Activated T-helper 1 cell treated with anti-CD3 and anti-CD28 coated beads, Interleukin-12 subunit alpha, Interleukin-12 subunit beta, Interleukin-2, Interleukin-4 antibody, amounts not matched to agents 30 ng/mL and 10 ng/mL and 1 ng/mL, durations not matched to agents 14 hours and 24 hours and 36 hours (primary cell): ENCODE measurements at places on chromosomes 11 and 22.

DNA sequence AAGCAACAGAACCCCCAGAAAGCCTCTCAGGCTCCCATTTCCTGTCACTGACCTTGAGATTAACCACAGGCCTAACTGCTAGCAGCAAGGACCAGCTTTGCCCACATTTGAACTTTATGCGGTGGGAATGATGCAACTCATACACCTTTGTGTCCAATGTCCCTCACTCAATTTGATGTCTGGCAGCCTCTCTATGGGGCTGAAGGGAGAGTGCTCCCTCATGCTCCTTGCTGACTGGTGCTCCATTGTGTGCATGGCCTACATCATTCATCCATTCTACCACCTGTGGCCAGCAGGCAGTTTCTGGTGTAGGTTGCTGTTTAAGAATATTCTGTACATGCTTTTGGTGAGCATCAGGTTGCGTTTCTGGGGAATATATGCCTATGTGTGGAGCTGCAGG lies 31.9 kb downstream of the KCNQ1OT1 start:
- DNase-seq = no peak

DNA sequence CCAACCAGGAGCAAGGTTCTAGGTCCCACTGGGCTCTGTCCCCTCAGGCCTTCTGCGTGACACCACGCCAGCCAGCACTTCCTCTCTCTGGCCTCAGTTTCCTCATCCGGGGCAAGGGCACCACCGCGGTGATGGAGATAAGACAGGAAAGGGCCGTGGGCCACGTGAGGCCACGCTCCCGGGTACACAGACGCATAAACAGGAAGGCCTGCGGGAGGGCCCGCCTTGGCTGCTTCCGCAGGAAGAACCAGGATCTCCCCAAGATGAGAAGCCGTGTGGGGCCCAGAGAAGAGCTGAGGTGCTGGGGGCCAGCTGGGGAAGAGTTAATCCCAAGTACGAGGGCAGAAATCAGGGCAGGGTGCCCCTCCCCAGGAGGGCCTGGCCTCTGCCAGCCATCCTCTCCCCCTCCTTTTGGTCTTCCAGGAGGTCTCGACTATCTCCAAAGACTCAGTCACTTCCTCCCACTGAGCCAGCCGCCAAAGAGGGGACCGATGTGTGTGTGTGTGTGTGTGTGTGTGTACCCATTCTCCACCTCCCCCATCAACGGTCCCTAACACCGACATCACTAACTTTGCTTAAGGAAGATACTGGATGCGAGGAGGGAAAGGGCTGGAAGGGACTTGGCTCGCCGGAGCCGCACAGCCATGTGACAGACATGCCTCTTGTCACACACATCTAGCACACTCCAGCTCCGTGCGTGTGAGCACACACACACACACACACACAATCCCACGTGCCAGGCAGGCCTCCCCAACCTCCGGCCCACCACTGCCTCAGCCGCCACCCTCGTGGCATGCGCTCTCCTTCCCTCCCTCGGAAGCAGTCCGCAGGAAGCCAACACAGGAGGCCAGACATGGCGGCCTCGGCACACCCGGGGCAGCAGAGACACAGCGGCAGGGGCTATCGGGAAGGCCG lies 1.4 kb downstream of the MFNG start:
- DNase-seq = peak; percentile 81

- DNase-seq = no peak
Measured at GRCh38 chr22:45335854-45336522, 26.3 kb downstream of the FAM118A start.

- DNase-seq = no peak
Measured at GRCh38 chr22:43173976-43174720, 12.8 kb downstream of the TTLL12 start.

- no peak for DNase-seq
Measured at GRCh38 chr22:45804986-45805325, 133.3 kb downstream of the ATXN10 start.

GRCh38 chr11:5596607-5597201 lies at the start of gene TRIM6:
Gene TRIM6 (plus strand): TSS chr11:5596637. CDS start chr11:5596898, 261 bp downstream.
- DNase-seq = no peak

GRCh38 chr22:44033694-44034093 lies 9.6 kb downstream of the PARVB start:
- DNase-seq = no peak

- no peak for DNase-seq
Measured at GRCh38 chr11:79226126-79226525, 214.7 kb downstream of the TENM4 start.

DNA sequence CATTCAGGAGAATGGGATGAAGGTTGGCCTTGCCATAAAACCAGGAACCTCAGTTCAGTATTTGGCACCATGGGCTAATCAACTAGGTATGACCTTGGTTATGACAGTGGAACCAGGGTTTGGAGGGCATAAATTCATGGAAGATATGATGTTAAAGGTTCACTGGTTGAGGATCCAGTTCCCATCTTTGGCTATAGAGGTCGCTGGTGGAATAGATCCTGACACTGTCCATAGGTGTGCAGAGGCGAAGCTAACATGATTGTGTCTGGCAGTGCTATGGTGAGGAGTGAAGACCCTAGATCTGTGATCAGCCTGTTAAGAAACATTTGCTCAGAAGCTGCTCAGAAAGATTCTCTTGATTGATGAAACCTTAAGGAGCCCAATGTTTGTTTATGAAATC lies 5.7 kb downstream of the NF2 start:
- DNase-seq = no peak

- DNase-seq = no peak
Measured at GRCh38 chr11:78295347-78295746, 106.6 kb downstream of the USP35 start.

- no peak for DNase-seq
Measured at GRCh38 chr11:104001561-104002056, 34.8 kb upstream of the DDI1 start.

- DNase-seq = no peak
Measured at GRCh38 chr11:105689631-105690030, 79.8 kb downstream of the GRIA4 start.

- no peak for DNase-seq
Measured at GRCh38 chr11:66996609-66997273, 21.6 kb downstream of the C11orf86 start.

- DNase-seq = no peak
Measured at GRCh38 chr11:75570559-75571139, 8.6 kb downstream of the SERPINH1 start.

GRCh38 chr22:48331691-48332220 lies 1495.9 kb downstream of the BRD1 start:
- DNase-seq = no peak

GRCh38 chr11:75492181-75492820 lies 33.4 kb downstream of the GDPD5 start:
- peak; percentile 49 for DNase-seq

GRCh38 chr11:2590131-2590964 lies 109.4 kb downstream of the KCNQ1OT1 start:
- DNase-seq = no peak

GRCh38 chr11:75616281-75616680 lies 52.6 kb downstream of the MAP6 start:
- no peak for DNase-seq

GRCh38 chr11:35968386-35969088 lies 24.7 kb downstream of the LDLRAD3 start:
- DNase-seq = no peak

GRCh38 chr11:73245461-73245860 lies 26.7 kb upstream of the P2RY6 start:
- DNase-seq = no peak

DNA sequence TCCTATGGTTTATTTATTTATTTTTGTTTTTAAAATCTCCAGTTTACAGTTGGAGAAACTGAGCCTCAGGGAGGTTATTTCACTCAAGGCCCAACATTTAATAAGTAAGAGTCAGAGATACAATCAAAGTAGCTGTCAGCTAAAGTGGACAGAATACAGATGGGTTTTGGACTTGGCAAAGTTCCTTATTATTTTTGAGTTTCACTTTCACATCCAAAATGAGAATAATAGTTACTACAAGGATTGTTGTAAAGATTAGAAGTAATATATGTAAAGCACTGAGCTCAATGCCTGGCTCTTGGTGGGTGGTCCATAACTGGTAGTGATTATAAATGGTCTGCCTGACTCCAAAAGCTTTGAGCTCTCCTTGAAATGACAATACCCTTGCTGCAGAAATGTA lies 87.5 kb upstream of the SESN3 start:
- no peak for DNase-seq

- DNase-seq = no peak
Measured at GRCh38 chr11:5818245-5818886, 9.6 kb downstream of the OR52N2 start.

GRCh38 chr11:19753451-19754106 lies 40.9 kb downstream of the NAV2 start:
- no peak for DNase-seq

DNA sequence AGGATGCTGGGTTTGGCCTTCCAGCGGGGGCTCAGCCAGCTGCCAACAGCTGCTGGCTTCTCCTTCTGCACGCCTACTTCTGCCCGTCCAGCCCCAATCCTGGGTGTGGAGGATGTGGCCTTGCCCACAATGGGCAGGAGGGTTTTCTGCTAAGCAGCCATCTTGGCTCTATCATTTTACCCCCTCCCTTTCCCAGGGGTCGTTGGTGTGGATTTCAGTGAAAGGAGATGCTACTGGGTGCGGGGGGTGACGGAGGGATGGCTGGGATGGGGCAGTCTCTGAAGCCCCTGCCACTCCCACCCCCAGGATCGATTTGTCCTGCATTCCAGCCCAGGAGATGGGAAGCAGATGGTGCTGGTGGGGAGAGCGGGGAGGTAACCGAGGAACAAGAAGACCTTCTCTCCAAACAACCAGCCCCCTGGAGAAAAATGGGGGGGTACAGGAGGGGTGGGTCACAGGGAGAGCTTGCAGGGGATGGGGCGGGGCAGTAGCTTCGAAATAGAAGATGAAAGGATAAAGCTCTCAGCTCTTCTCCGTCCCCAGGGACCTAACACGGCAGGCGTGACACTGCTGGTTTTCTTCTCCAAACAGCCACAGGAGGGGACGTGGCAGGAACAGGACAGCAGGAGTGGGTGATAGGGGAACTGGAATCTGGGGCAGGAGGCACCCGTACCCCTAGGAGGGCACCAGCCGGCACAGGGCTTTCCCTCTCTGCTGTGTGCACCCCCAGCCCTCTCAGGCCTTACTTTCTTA lies 68.9 kb downstream of the NECTIN1 start:
- DNase-seq = no peak

- no peak for DNase-seq
Measured at GRCh38 chr11:66258473-66258893, 10.0 kb upstream of the RAB1B start.

DNA sequence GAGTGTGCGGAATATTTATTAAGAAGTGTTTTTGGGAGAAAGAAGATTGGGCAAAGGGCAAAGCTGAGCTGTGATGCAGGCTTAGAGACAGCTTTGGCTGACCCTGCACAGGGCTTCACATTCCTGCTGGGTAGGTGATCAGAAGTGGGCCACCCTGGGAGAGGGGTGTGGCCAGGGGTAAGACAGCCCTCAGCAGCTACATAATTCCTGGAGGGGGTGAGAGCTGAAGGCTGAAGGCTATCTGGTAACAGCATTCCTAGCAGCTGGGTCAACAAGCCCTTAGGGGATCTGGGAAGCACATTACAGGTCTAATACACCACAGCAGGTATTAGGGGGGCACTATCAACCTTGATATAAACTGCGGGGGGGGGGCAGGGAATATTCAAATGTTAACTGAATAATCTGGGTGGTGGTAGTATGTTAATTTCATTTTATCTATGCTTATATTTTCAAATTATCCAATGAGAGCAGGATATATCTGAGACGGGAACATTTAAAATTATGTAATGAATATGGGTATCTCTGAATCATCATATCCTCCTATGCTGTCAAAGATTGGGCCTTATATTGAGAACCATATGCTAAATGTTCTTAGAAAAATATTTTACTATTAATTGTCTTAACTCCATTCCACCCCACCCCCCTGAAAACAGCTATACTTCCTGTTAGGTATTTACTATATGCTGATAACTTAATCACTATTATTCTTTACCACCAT lies 5.9 kb downstream of the OOSP1 start:
- no peak for DNase-seq

- no peak for DNase-seq
Measured at GRCh38 chr11:6646071-6646470, 9.5 kb downstream of the DCHS1 start.

DNA sequence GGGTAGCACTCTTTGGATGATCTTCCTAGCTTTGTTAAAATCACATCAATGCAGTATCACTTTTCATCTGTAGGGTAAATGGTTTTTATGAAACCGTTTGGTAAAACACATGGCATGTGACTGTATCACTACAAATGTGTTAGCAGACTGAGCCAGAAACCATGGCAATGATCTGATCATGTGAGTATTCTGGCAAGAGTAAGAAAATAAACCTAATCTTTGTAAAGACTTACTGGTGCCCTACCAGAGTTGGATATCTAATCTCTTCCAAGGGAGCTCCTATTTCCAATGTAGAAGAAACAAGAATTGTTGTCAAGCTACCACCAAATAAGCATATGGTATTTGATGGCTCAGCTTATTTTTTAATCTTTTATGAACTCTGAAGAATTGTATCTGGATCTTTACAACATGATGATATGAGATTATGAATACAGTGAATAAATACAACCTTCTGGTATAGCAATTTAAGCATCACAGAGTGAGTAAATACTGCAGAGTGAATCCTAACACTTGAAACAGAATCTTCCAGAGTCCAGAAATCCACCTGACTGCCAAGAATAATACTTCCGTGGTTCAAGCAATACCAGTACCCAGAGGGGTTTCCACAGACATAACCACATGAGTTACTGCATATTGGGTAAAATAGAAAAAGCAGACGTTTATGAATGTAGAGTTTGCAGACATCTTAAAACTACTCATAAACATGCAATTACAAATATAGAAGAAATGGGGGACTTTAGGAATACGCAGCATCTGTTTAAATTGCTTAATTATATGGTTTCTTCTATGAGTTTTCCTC lies 238.8 kb downstream of the TTC28 start:
- DNase-seq = no peak

- no peak for DNase-seq
Measured at GRCh38 chr22:37274380-37274862, 7.9 kb upstream of the CYTH4 start.

- DNase-seq = no peak
Measured at GRCh38 chr22:17964643-17965042, 59.7 kb downstream of the MICAL3 start.

DNA sequence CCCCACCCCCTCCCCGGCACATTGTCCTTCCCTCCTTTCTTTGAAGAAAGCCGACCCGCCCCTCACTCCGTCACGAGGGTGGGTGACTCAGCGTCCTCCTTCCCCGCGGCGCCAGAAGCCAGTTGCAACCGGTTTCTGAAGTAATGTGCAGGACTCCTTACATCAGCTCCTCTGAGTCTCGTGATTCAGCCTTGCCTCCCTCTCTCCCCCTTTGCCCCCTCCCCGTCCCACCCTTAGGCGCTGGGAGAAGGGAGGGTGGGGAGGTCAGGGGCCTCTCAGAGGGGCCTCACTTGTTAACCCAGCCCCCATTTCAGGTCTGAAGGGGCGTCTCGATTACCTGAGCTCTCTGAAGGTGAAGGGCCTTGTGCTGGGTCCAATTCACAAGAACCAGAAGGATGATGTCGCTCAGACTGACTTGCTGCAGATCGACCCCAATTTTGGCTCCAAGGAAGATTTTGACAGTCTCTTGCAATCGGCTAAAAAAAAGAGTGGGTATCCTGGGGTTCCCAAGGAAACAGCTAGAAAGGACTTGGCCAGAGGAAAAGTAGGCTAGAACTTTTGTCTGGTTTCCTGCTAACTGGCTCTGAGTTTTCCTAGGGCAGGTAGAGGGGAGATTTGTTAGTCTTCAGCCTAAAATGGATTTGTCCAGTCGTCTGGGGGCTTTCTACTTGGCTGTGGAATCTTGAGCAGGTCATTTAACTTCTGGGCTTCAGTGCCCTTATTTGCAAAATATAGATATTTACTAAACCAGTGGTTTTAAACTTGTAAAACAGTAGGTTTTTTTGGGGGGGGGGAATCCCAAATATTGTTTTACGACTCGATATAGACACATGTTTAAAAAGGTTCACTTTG lies 1.1 kb downstream of the SLC3A2 start:
- DNase-seq = peak; percentile 92
